ENCODE measurements at places on chromosomes 16 and 17. TPM values are rescaled to one million over a fixed set of nuclear protein-coding genes. Genes with fewer than 3 reads are reported as not detected.

DNA sequence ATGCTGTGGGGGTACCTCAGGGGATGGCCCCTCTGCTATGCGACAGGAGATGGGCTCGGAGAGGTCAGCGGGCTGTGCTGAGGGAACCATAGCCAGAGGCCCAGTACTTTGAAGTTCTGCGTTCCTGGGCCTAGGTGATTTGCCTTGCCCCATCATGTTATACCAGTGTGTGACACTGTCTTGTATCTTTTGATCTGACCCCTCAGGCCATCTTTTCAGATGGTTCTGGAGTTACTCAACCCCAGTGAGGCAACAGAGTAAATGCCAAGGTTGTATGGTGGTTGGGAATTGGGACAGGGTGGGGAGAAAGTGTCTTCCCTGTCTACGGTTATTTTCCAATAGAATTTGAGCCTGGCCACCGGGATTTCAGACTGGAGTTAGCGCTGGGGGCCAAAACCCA, 8.5 kb downstream of the MSI2 start:
- H3K4me3 ChIP-seq, result no peak overlapping the region
- peaks cover 71% of the 10 kb centered on the region for H3K4me1 ChIP-seq
- H3K36me3 ChIP-seq, result peaks cover 54% of the 10 kb centered on the region
- no peaks in the 10 kb centered on the region for H3K27me3 ChIP-seq

DNA sequence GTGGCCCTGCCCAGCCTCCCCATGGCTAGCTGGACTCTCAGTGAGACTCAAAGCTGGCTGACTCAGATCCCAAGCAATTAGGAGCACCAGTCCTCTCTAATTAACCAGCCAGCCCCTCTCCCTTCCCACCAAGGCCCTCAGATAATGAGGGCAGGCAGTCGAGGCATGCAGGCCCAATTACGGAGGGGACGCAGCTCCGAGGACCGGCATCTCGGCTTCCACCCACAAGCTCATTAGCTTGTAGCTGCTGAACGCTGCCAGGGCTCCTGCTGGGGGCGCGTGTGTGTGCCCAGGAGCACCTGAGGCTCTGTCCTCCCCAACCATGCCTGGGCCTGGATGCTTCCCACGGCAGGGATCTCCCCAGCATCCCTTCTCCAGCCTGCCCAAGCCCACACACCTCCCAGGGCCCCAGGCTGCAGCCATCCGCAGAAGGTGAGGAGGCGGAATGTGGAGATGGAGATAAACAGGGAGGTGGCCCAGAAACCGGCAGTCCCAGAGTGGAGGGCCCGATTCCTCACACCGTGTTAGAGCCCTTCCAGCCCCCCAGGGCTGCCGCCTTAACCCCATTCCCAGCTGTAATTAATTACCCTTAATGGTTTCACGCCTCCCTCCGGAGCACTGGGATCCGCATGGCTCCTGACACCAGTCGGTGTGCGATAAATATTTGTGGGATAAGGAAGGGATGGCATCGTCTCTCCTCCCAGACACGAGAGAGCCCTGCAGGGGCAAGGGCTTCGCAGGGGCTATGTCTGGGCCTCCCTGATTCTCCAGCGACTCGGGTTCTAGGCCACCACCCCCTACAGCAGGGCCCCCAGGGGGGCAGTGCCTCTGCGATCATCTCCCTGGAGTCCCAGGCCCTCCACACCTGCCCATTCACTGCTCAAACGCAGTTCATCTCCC, 42.2 kb downstream of the RPH3AL start:
- H3K4me1 ChIP-seq, result peaks cover 17% of the 10 kb centered on the region
- DNase-seq, result no peak
- peaks cover 2% of the 10 kb centered on the region for H3K36me3 ChIP-seq

DNA sequence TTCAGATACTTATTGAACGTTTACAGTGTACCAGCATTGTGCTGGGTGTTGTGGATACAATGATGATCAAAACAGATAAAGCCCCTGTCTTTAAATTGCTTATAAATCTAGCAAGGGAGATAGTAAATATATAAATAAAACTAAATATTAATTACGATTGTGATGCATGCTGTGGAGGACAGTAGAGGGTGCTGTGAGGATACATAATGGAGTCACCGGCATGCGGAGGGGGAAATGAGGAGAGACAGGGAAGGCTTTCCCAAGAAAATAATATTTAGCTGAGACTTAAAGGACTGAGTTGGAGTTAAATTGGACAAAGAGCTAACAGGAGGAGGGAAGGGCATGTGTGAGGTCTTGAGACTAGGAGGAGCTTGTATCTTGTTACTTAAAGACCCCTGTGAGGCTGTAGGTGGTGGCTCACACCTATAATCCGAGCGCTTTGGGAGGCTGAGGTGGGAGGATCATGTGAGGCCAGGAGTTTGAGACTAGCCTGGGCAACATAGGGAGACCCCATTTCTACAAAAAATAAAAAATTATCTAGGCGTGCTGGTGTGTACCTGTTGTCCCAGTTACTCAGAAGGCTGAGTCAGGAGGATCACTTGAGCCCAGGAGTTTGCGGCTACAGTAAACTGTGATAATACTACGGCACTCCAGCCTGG, 2.4 kb downstream of the DHRS7B start:
- peaks cover 16% of the 10 kb centered on the region for H3K4me1 ChIP-seq
- peaks cover 14% of the 10 kb centered on the region for H3K36me3 ChIP-seq
- H3K27ac ChIP-seq, result no peak overlapping the region
- DNase-seq, result no peak
- peaks cover 20% of the 10 kb centered on the region for H3K27me3 ChIP-seq

The HS3ST3B1 gene
- 57.0 TPM for total RNA-seq

DNA sequence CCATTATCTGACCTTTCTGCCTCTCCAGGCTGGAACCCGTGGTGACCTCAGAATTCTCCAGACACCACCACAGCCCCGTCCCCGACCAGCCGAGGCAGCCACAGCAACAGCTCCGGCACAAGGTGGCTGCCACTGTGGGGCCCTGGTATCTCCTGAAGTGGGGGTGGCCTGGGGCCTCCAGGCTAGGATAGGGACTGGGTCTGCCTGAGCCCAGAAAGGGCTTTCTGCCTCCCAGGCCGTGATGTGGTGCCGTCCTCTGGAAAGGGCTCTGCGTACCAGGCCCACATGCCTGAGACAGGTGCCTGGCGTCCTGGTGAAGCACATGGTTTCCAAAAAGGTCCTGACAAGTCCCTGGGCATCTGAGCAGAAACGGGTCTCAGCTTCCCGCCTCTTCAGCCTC, 17.1 kb downstream of the FLYWCH1 start:
- H3K4me3 ChIP-seq, result no peak overlapping the region
- no peak for DNase-seq
- peaks cover 9% of the 10 kb centered on the region for H3K4me1 ChIP-seq
- H3K36me3 ChIP-seq, result no peaks in the 10 kb centered on the region
- H3K27me3 ChIP-seq, result no peaks in the 10 kb centered on the region

- DNase-seq, result no peak
- no peaks in the 10 kb centered on the region for H3K27me3 ChIP-seq
- H3K4me3 ChIP-seq, result no peak overlapping the region
- no peaks in the 10 kb centered on the region for H3K4me1 ChIP-seq
- no peak overlapping the region for H3K27ac ChIP-seq
- H3K36me3 ChIP-seq, result peaks cover 46% of the 10 kb centered on the region
These were observed 26.9 kb downstream of the ABCC1 start for GRCh38 chr16:15976225-15976812.

All from neural crest cell (in vitro differentiated cells).